GM23338 (cell line): ENCODE measurements at places on chromosomes 3 and 15. TPM values are rescaled to one million over a fixed set of nuclear protein-coding genes. Genes with fewer than 3 reads are reported as not detected.
A peak's percentile ranks its signal among the peaks of the same experiment; 100 is the strongest.

Gene SLC22A13
- total RNA-seq: 0.47 and 0.66 TPM in 2 replicates

Gene CKMT1A
- 16.0 and 27.3 TPM in 2 replicates for total RNA-seq

Gene CYP1A2
- not detected in 2 replicates for total RNA-seq

Gene UROC1
- not detected in 2 replicates for total RNA-seq

Gene GPR87
- total RNA-seq: not detected in 2 replicates

Gene RHCG
- total RNA-seq: 0.63 TPM in 1 of 2 replicates, not detected in the other

Gene RPLP1
- 283 and 305 TPM in 2 replicates for total RNA-seq

Gene GREM1
- 0.12 and 1.0 TPM in 2 replicates for total RNA-seq

Gene SLC22A14
- not detected in 2 replicates for total RNA-seq

Gene IP6K1
- total RNA-seq: 35.5 and 38.4 TPM in 2 replicates

Gene ATP2B2
- total RNA-seq: 0.35 and 0.63 TPM in 2 replicates

Gene GPR27
- total RNA-seq: 11.3 and 11.8 TPM in 2 replicates

Gene SPSB4
- total RNA-seq: 20.1 and 25.9 TPM in 2 replicates

Gene BSN
- 5.1 and 5.4 TPM in 2 replicates for total RNA-seq

- no peak overlapping the region for H3K27ac ChIP-seq
- no peaks in the 10 kb centered on the region for H3K27me3 ChIP-seq
- H3K36me3 ChIP-seq: no peaks in the 10 kb centered on the region
- 0 out of 2 replicates have a peak overlapping the region, but pooled peaks have one; percentile 53 for H3K4me3 ChIP-seq
Observed at GRCh38 chr3:52297242-52298148, 9.9 kb downstream of the GLYCTK start.

GRCh38 chr3:16908016-16908807 is 23.5 kb downstream of the PLCL2 start:
- H3K36me3 ChIP-seq: no peaks in the 10 kb centered on the region
- peaks cover 31% of the 10 kb centered on the region for H3K4me1 ChIP-seq
- H3K27me3 ChIP-seq: no peaks in the 10 kb centered on the region
- no peak overlapping the region for H3K27ac ChIP-seq
- no peak for DNase-seq

DNA sequence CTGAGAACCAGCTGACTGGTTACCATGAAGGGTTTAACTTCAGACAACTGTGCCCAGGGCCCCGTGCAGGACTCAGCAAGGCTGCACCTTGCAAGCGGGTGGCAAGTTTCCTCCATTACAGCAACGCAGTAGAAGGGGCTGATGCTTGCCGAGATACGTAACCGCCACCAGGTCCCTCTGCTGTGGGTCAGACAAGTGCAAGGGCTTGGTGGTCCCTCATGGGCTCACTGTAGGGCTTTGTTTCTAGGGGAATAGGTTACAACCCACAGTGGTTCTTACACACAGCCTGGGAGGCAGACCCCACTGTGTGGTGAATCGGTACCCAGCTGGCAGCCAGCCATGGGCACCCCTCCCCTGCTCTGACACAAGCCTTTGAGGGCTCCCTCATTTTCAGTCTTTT is 15.5 kb upstream of the SNRPA1 start:
- no peaks in the 10 kb centered on the region for H3K4me1 ChIP-seq
- no peaks in the 10 kb centered on the region for H3K27me3 ChIP-seq
- no peaks in the 10 kb centered on the region for H3K36me3 ChIP-seq
- DNase-seq: no peak
- H3K27ac ChIP-seq: no peak overlapping the region
- no peak overlapping the region for H3K4me3 ChIP-seq

- no peaks in the 10 kb centered on the region for H3K4me1 ChIP-seq
- H3K4me3 ChIP-seq: no peak overlapping the region
- DNase-seq: no peak
- H3K36me3 ChIP-seq: peaks cover 17% of the 10 kb centered on the region
- H3K27me3 ChIP-seq: no peaks in the 10 kb centered on the region
Observed at GRCh38 chr15:59199626-59200465, 6.8 kb upstream of the LDHAL6B start.

GRCh38 chr15:70907784-70908471 is 15.3 kb downstream of the LRRC49 start:
- no peaks in the 10 kb centered on the region for H3K4me1 ChIP-seq
- no peaks in the 10 kb centered on the region for H3K36me3 ChIP-seq
- no peak overlapping the region for H3K4me3 ChIP-seq

DNA sequence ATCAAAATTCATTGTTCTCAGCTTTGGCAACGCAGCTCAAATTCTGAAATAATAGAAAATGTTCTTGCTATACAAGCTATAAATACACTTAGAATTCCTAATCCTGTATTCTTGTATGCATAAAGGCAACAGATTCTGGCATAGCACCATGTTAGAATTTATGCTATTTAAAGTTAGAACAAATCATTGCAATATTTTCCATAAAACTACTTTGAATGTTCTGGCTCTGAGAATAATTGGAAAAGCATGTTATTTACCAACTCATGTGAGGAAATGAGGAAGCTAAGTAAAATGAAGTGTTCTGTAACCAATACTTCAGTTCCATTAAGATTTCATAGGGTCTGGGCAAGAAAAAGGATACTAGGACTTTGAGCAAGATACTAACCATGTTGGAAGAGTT is 888.9 kb downstream of the SQOR start:
- H3K4me1 ChIP-seq: no peaks in the 10 kb centered on the region
- no peak overlapping the region for H3K27ac ChIP-seq
- no peak overlapping the region for H3K4me3 ChIP-seq
- no peak for DNase-seq
- no peaks in the 10 kb centered on the region for H3K27me3 ChIP-seq
- H3K36me3 ChIP-seq: no peaks in the 10 kb centered on the region

- H3K4me3 ChIP-seq: no peak overlapping the region
- no peaks in the 10 kb centered on the region for H3K27me3 ChIP-seq
- no peak for DNase-seq
- no peaks in the 10 kb centered on the region for H3K36me3 ChIP-seq
- no peak overlapping the region for H3K27ac ChIP-seq
- H3K4me1 ChIP-seq: no peaks in the 10 kb centered on the region
Observed at GRCh38 chr3:143771939-143772338, 76.3 kb downstream of the SLC9A9 start.

GRCh38 chr3:20245781-20246180 is 59.8 kb upstream of the SGO1 start:
- H3K27ac ChIP-seq: no peak overlapping the region
- H3K36me3 ChIP-seq: no peaks in the 10 kb centered on the region
- no peaks in the 10 kb centered on the region for H3K27me3 ChIP-seq
- H3K4me3 ChIP-seq: no peak overlapping the region
- H3K4me1 ChIP-seq: no peaks in the 10 kb centered on the region; the same call in 1 of the 2 replicates
- DNase-seq: no peak

DNA sequence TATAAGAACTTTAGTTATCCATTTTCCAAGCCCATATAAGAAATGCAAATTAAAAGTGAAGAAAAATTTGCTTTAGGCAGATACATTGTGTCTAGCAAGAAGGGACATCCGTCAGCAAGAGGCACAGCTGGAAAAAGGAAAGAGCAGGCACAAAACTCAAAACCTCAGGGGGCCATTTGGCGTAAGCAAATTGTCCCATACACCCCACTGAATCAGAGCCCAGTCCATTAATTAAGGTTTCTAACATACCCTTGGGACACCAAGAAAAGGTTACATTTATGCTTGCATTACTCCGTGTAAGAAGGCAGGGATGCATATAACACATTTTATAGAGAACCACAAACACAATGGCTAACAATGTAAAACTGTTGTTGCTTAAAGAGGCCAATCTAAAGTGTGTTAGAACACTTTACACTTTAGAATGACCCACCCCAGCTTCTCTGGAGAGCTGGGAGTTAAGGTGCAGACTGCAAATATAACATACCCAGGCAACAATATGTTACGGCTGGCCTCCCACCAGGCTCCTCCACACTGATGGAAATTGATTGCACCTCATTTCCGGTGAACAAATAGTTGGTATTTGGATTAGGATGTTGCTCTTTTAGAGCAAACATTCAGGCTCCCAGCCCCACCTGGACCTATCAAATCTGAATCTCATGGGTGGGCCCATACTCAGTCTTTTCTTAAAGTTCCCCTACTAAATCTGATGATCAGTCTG is 23.2 kb downstream of the SEMA5B start:
- peaks cover 21% of the 10 kb centered on the region for H3K4me1 ChIP-seq
- DNase-seq: no peak
- H3K27me3 ChIP-seq: no peaks in the 10 kb centered on the region

- H3K4me1 ChIP-seq: peaks cover 21% of the 10 kb centered on the region
- H3K27me3 ChIP-seq: no peaks in the 10 kb centered on the region
- H3K36me3 ChIP-seq: no peaks in the 10 kb centered on the region; the same call in 1 of the 2 replicates
- no peak overlapping the region for H3K4me3 ChIP-seq
Observed at GRCh38 chr3:120567370-120568201, 28.6 kb upstream of the NDUFB4 start.

DNA sequence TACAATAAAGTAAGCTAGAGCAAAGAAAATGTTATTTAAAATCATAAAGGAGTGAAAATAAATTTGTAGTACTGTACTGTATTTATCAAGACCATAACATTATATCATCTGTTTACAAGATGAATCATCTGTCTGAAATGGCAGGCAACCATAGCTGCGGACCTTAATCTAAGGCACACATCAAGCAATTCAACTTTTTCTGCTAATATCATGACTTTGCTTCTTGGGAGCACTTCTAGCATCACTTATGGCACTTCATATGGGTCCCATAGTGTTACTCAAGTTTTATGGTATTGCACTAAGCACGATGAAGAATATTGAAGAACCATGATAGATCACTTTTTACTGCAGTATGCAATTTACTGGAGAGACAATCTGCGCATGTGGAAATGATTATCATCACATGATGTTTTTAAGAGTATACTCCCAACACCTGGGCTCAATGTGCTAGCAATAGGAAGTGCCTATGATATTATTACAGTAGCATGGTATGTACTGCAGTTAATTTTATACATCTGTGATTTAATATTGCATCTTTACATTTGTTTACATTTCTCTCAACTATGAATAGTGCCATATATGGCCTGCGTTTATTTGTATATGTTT is 137.7 kb upstream of the NECTIN3 start:
- no peak overlapping the region for H3K27ac ChIP-seq
- H3K27me3 ChIP-seq: no peaks in the 10 kb centered on the region

GRCh38 chr3:23811919-23812318 is 6.2 kb downstream of the UBE2E1 start:
- H3K4me3 ChIP-seq: peak overlapping the region; percentile 77
- peaks cover 34% of the 10 kb centered on the region for H3K4me1 ChIP-seq
- no peaks in the 10 kb centered on the region for H3K27me3 ChIP-seq

GRCh38 chr15:73985101-73985873 is 6.8 kb downstream of the STOML1 start:
- no peak overlapping the region for H3K27ac ChIP-seq
- H3K27me3 ChIP-seq: no peaks in the 10 kb centered on the region
- H3K4me1 ChIP-seq: no peaks in the 10 kb centered on the region
- no peak for DNase-seq
- H3K4me3 ChIP-seq: no peak overlapping the region

DNA sequence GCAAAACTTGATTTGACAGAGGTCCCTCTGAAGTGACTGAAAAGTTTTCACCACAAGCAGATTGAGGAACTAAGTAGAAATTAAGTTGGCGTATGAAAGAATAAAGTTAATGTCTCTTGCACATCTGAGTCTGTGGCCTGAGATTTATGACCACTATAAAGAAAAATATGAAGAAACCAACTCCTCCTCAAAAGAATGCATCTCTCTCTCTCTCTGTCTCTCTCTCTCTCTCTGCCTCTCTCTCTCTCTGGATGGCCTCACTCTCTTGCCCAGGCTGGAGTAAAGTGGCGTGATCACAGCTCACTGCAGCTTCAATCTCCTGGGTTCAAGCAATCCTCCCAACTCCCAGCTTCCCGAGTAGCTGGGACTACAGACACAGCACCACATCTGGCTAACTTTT is 55.2 kb downstream of the RPL22L1 start:
- H3K4me3 ChIP-seq: no peak overlapping the region
- peaks cover 53% of the 10 kb centered on the region for H3K4me1 ChIP-seq
- no peaks in the 10 kb centered on the region for H3K36me3 ChIP-seq
- H3K27me3 ChIP-seq: no peaks in the 10 kb centered on the region
- DNase-seq: no peak

DNA sequence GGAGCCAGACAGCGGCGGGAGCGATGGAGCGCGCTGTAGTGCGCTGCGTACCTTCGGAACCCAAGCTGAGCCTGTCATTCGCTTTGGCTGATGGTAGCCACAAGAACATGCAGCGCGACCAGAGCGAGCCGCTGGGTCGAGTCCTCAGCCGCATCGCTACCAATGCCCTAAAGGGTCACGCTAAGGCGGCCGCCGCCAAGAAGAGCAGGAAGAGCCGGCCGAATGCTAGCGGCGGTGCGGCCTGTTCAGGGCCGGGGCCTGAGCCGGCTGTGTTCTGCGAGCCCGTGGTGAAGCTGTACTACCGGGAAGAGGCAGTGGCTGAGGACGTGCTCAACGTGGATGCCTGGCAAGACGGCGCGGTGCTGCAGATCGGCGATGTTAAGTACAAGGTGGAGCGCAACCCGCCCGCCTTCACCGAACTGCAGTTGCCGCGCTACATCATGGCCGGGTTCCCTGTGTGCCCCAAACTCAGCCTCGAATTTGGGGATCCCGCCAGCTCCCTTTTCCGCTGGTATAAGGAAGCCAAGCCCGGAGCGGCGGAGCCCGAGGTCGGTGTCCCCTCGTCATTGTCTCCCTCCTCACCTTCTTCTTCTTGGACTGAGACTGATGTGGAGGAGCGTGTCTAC is 498 bp downstream of the PDE12 start:
- H3K27ac ChIP-seq: peak overlapping the region; percentile 57; the same call in 1 of the 2 replicates
- peaks cover 14% of the 10 kb centered on the region; the same call in 1 of the 2 replicates for H3K27me3 ChIP-seq
- no peak for DNase-seq
- H3K4me3 ChIP-seq: peak overlapping the region; percentile 86

- no peak overlapping the region for H3K27ac ChIP-seq
- no peak overlapping the region for H3K4me3 ChIP-seq
- DNase-seq: peak; percentile 36
- peaks cover 4% of the 10 kb centered on the region; the same call in 1 of the 2 replicates for H3K4me1 ChIP-seq
- no peaks in the 10 kb centered on the region for H3K36me3 ChIP-seq
Observed at GRCh38 chr15:86115145-86115801, 35.6 kb downstream of the AGBL1 start.

- no peak for DNase-seq
- H3K27me3 ChIP-seq: no peaks in the 10 kb centered on the region
- H3K27ac ChIP-seq: no peak overlapping the region
- H3K4me3 ChIP-seq: no peak overlapping the region
- no peaks in the 10 kb centered on the region for H3K36me3 ChIP-seq
- H3K4me1 ChIP-seq: no peaks in the 10 kb centered on the region
Observed at GRCh38 chr15:35907511-35907910, 361.5 kb upstream of the DPH6 start.

- H3K4me3 ChIP-seq: no peak overlapping the region
- peak; percentile 57 for DNase-seq
- no peak overlapping the region for H3K27ac ChIP-seq
- no peaks in the 10 kb centered on the region; the same call in 1 of the 2 replicates for H3K4me1 ChIP-seq
- no peaks in the 10 kb centered on the region for H3K27me3 ChIP-seq
Observed at GRCh38 chr3:135368316-135368715, 573.3 kb downstream of the EPHB1 start.

- peaks cover 12% of the 10 kb centered on the region; the same call in 1 of the 2 replicates for H3K4me1 ChIP-seq
- peak overlapping the region; percentile 100 for H3K27ac ChIP-seq
- H3K4me3 ChIP-seq: peak overlapping the region; percentile 82; the same call in 1 of the 2 replicates
Observed at GRCh38 chr3:129162729-129163579, 2.1 kb upstream of the ISY1 start.

DNA sequence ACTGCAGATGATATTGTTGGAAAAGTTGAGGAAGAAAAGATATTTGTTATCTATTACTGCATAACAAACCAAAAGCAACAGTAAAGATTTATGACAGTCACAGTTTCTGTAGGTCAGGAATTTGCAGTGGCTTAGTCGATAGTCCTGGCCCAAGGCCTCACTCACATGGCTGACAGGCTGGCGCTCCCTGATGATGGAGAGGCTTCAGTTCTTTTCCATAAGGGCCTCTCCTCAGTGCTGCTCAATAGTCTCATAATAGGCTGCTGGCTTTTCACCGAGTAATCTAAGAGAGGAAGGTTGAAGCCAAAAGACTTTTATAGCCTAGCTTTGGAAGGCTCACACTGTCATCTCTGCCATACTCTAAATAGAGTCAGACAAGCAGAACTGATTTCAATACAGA is 17.7 kb downstream of the IREB2 start:
- H3K4me1 ChIP-seq: peaks cover 18% of the 10 kb centered on the region
- no peaks in the 10 kb centered on the region for H3K27me3 ChIP-seq
- H3K4me3 ChIP-seq: no peak overlapping the region
- no peak overlapping the region for H3K27ac ChIP-seq
